ENCODE measurements at places on chromosomes 3 and 15.

DNA sequence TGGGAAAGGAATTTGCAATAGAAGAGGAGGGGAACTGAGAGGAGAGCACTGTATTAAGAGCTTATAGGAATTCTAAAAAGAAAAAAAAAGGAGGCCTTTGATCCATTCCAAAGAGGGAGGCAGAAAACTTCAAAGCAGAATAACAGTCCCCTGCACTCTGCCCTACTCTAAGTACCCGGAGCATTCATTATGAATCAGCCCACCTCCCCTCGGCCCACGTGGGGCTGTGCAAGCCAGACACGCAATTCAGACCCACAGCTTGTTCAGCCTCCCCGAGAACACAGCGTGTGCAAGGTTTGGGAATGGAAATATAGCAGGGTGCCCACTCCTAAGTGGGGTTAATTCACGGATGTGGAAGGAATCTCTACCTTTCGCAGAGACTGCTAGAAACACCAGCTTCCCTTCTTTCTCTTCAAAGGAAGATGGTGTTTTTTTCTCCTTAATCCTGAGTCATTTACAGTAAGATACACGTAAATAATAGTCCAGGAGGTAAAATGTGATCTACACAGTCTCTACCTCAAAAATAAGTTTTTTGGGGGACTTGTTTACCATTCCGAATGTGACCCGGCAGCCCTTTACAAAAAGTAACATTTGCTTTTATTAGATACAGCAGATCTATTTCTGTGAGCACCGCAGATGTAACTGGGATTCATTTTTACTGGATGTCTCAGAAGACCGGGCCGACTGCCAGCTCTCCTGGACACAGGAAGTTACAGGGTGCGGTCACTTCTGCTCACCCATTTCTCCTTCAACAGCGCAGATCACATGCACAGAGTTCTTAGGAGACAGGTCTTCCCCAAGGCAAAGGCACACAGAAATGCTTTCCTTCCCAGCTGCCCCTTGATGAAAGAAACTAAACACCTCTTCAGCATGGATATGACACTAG is 768.5 kb upstream of the CFAP20DC start:
- DNase-seq: no peak

DNA sequence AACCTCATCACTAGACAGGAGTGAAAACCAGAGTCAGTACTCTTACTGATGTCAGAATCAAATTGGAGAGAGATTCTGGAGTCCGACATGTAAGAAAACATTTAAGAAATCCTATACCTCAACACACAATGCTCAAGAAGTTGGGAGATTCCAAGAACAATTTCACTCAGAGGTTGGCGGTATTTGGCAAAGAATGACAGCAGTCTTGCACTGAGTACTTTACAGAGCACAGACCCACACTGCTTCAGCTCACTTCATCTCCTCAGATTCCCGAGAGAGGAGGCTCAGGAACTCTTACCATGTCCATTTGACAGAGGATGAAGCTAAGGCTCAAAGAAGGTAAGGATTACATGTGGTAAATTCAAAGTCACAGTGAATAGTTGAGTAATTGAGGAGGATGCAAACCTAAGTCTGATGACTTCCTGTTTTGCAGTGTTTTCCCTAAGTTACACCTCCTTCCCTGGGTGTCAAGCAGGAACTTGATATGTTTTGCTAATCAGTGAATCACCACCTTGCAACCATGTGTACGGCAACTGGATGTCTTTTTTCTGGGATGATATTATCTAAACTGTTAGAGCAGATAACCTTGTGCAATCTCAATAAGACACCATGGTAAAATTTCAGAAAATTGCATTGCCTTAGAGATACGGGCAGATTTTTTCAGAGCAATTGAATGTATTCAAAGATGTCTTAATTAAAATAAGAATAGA is 61.3 kb upstream of the MME start:
- DNase-seq: no peak

GRCh38 chr3:136075218-136075808 is 109.8 kb downstream of the PPP2R3A start:
- DNase-seq: peak; percentile 52

- DNase-seq: peak; percentile 26
Observed at GRCh38 chr15:91498046-91498748, 355.3 kb upstream of the SLCO3A1 start.

DNA sequence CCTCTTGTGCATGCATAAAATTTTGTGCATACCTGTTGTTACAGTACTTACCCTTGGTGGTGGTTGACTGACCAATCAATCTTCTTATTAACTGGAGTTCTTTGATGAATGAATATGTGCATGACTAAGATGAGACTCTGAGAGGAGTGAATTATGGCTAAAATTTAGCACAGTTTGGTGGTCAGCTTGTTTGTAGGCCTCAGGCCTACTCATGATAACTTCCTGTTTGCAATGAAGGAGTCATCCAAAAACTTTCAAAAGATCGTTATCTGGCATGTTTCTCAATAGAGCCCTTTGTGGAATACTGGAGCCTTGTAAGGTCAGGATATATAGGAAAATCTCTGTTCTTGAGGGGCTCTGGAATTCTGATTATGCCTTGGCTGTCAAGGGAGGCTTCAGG is 66.5 kb downstream of the LEKR1 start:
- no peak for DNase-seq

GRCh38 chr15:31311735-31312619 is 14.7 kb upstream of the KLF13 start:
- DNase-seq: no peak

DNA sequence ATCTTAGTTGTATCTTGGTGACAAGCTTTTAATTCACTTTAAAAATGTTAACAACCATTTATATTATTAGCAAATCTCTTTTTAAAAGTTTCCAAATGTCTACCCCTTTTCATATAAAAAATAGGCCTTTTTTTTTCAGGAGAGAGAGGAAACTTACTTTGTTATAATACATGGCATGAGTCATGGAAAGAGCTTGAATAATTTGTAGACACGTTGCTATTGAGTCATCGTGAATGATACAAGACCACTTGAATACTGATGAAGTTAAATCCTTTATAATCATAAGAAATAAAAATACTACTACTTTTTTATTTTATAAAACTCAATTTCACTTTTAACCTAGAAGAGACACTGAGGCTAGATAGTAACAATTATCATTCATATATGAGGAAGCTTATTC is 70.3 kb upstream of the BBX start:
- DNase-seq: no peak

- no peak for DNase-seq
Observed at GRCh38 chr15:85763157-85763556, 31.6 kb downstream of the KLHL25 start.

- DNase-seq: no peak
Observed at GRCh38 chr3:74491874-74492273, 122.6 kb downstream of the CNTN3 start.

DNA sequence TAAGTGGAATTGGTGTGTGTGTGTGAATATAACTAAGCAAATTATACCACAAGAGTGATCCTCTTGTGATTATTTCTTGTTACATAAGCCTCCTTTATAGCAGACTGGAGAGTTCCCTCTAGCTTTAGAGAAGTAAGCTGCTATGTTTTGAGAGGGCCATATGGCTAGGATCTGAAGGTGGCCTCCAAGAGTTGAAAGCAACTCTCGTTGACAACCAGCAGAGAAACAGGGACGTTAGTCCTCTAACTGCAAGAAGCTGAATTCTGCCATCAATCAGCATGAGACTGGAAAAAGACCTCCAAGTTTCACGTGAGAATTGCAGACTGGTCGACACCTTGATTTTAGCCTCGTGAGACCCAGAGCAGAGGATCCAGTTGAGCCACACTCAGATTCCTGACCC is 278.5 kb upstream of the ZNF717 start:
- DNase-seq: no peak
